ENCODE measurements at places on chromosomes 16 and 17.

DNA sequence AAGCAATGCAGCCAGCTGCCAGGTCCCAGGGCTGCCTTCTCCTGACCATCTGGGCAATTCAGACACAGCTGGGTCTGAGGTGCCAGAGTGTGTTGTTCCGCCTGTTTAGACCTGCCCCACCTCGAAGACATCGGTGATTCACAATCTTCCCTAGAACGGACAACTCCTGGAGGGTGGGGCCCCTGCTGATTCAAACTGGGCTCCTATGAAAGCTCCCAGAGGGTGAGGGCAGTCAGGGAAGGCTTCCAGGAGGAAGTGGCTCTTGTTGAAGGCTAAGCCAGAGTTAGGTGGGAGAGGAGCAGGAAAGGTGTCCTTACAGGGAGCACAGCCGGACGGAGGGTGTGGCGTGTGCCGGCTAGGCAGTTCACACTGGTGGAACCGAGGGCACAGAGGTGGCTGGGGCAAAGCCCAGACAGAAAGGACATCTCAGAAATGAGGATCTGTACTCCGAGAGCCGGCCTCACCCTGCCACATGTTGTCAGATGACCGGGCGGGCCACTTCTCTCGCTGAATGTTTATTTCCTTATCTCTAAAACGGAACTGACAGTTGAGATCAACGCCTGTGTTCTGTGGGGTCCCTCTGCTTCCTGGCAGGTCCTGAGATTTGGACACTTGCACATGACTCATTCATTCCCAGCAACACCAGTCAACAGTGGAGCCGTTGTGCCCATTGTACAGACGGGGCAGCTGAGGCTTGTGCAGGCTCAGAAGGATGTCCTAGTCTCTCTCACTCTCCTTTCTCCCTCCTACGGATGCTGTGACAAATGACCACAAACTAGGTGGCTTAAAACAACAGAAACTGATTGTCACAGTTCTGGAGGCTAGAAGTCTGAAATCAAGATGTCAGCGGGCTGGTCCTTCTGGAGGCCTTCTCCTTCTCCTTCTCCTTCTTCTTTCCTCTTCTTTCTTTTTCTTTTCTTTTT lies 26.9 kb upstream of the LITAF start:
- DNase-seq, result no peak

GRCh38 chr16:47504599-47504998 lies 43.5 kb downstream of the PHKB start:
- no peak for DNase-seq

GRCh38 chr16:68700120-68700519 lies 37.0 kb upstream of the CDH1 start:
- no peak for DNase-seq

DNA sequence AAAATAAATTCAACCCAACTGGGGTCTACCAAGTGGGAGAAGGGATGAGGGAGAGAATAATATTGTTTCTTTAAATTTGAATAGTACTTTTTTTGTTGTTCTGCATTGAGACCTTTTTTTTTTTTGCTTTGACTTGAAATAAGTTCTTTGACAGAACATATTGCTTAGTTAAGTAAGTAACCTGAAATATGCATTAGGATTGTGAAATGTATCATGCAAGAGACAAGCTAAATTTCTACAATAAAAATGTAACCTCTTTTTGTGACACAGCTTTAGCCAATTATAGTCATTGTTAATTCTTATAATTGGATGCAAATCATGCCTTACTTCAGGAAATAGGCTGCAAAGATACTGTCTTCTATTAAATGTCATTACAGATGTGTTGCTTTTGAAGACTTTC lies 150.0 kb upstream of the GOT2 start:
- no peak for DNase-seq

GRCh38 chr17:17342242-17342945 lies 39.2 kb downstream of the NT5M start:
- DNase-seq, result no peak

GRCh38 chr16:35725949-35726348 lies 2266.5 kb downstream of the TP53TG3F start:
- DNase-seq, result no peak

GRCh38 chr17:67377488-67378453 lies 690 bp downstream of the PITPNC1 start:
- no peak for DNase-seq

- DNase-seq, result no peak
Observed at GRCh38 chr17:76469991-76470739, 2.8 kb downstream of the AANAT start.

GRCh38 chr17:75152922-75153779 lies 1.2 kb downstream of the JPT1 start:
- no peak for DNase-seq

GRCh38 chr16:70475054-70475871 lies 20.9 kb downstream of the FCSK start:
- DNase-seq, result no peak

DNA sequence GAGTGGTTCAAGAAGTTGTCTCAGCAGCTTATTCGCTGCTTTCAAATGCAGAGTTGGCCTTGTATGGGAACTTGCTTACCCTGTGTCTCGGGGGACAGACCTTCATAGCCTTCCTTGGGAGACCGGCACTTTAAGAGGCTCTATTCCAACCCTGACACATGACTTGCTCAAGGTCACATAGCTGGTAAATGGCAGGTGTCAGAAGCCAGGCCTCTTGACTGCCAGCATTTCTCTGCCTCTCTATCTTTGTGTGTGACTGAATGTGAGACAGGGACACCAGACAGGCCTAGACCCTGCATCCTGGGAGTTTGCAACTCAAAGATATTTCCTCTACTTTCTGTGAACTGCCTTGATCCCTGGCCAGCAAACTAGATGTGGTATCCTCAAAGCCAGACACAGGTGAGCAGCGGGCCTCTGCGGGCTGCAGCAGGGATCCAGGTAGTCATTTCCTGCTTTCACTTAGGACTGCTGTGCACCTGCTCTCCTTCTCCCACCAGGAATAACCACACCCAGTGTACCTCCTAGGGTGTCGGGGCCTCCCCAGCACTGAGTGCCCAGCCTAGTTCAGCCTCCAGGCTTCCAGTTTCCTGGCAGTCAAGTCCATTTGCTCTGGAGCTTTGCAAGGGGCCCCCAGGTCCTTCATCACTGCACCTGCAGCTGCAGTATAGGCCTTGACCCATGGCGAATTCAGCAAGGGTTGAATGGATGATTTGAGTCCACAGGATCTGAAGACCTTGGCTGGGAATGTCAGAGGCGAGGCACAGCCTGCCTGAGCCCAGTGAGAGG lies 116.6 kb upstream of the TNRC6C start:
- no peak for DNase-seq

All from AG04449 (cell line).